ENCODE measurements at places on chromosomes 2 and 18.

DNA sequence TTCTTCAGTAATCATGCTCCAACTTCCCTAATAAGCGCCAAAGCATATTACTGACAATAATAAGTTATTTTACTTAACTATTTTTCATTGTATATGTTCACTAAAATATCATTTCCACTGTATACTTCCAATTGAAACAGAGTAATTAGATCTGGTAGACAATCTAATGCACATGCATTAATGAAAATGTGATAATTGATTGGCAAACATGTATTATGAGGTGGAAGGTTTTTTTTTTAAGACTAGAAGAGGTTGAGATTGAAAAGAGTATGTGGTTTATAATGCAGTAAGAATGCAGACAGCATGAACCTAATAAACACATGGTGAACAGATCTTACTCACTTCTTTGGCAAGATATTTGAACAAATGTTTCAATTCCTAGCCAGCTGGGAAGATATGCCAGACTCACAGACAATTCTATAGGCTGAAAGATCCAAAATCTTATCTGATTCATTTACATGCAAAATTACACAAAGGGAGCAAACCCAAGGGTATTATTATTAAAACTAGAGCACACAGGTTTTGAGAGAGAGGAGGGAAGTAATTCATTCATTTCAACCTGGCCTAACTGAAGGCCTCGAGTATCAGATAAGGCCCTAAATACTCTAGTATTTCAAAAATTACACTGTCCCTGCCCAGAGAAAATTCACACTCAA is 2.8 kb downstream of the NCKAP1 start:
- no peak for DNase-seq

GRCh38 chr2:155958834-155959233 is 373.7 kb downstream of the NR4A2 start:
- no peak for DNase-seq

DNA sequence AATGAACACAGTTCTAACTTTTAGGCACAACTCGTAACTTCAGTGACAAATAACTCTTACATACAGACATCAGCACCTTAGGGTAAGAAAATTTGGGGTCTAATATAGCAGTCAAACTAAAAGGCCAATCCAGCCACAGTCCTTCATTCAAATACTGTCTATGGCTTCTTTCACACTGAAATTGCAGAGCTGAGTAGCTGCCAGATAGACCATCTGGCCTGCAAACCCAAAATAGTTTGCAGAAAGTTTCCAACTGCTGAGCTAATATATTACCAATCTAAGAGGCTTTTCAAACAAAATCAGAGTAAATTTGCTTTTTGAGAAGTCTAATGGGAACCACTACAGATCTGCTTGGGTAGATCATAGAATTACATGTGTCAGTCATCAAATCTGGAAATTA is 183.4 kb downstream of the GALR1 start:
- DNase-seq = no peak

- no peak for DNase-seq
These were observed 15.2 kb downstream of the NFATC1 start for GRCh38 chr18:79410731-79411613.

- no peak for DNase-seq
These were observed 262.6 kb upstream of the DCC start for GRCh38 chr18:52077251-52077983.

Measured in NCI-H2081 treated with DMSO at 0.1 percent for 48 hours (cell line).